Right renal pelvis (tissue), 4 donors: ENCODE measurements at places on chromosomes 16 and 17. TPM values are rescaled to one million over a fixed set of nuclear protein-coding genes. Genes with fewer than 3 reads are reported as not detected.

- no peak for DNase-seq
Observed at GRCh38 chr17:50056961-50057330, 1.0 kb downstream of the ITGA3 start.

DNA sequence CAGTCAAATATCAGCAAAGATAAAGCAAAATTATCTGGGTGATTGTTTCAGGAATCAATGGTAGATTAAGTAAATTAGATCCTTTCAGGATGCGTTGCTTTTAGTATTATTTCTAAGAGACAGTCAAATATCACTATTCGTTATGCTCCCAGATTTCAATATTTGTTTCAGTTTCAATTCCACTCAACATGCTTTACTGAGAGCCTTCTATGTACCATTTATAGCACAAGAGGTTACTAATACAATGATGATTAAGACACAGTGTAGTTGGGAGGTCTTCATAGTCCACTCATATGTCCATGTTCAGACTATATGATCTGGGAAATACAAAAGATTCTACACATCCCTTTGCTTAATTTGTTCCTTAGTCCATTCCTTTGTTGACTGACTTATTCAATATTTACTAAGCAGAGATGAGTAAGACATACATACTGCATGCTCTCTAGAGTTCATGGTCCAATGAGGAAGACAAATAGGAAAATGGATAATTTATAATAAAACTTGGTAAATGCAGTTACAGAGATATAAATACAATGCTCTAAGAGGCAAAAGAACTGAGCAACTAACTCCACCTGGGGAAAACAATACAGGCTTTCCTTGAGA lies 88.2 kb upstream of the NOG start:
- no peak for DNase-seq

DNA sequence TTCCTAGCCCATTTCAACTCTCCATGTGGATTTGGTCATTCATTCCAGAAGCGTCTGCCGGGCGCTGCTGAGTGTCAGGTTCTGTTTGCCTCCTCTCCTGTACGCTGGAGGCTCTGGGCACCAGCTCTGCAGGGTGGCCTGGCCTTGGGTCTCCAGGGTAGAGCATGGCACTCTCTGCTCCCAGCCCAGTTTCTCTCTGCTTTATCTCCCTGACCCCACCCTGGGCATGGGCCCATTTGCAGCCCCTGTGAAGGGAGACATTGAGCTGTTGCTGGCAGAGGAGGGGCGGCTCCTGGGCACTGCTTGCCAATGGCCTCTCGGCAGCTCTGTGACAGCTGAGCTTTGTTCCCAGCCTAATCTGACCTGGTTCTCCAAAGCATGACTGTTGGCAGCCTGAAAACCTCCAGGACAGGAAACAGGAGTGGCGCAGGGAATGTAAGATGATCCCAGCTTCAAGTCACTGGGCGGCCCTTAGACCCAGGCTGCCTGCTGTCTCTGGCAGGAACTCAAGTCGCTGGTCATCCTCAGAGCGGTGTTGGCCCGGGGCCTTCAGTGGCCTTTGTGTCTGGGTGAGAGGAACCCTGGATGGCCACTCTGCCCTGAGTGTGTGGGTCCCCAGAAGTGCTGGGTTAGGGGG lies 146.8 kb downstream of the SEC14L1 start:
- DNase-seq: no peak

GRCh38 chr17:6526362-6527152 lies 29.8 kb downstream of the PITPNM3 start:
- no peak for DNase-seq

GRCh38 chr17:21375757-21376080 lies 438 bp upstream of the KCNJ12 start:
- DNase-seq: no peak

TMED6 gene
- polyA plus RNA-seq: 2.8 TPM

CUEDC1 gene
- 44.8 TPM for polyA plus RNA-seq

ALG1 gene
- 24.4 TPM for polyA plus RNA-seq
